ENCODE measurements at places on chromosomes 5 and 9.

DNA sequence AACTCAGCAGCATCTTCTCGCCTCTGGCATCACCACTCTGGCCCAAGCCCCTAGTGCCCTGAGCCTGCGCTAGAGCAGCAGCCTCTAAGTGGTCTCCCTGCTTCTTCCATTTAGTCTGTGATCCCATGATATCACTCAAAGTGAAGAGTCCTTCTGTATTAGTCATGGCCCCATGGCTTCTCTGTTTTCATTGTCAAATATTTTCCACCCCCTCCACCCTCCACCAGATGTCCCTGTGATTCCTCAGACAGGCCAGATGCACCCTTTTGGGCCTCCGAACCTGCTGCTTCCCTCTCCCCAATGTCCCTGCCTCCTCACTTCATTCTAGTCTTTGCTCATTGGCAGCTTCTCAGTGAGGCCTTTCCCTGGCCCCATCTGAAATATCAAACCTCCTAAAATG, 299.2 kb downstream of the SPOCK1 start:
- no peak for DNase-seq

DNA sequence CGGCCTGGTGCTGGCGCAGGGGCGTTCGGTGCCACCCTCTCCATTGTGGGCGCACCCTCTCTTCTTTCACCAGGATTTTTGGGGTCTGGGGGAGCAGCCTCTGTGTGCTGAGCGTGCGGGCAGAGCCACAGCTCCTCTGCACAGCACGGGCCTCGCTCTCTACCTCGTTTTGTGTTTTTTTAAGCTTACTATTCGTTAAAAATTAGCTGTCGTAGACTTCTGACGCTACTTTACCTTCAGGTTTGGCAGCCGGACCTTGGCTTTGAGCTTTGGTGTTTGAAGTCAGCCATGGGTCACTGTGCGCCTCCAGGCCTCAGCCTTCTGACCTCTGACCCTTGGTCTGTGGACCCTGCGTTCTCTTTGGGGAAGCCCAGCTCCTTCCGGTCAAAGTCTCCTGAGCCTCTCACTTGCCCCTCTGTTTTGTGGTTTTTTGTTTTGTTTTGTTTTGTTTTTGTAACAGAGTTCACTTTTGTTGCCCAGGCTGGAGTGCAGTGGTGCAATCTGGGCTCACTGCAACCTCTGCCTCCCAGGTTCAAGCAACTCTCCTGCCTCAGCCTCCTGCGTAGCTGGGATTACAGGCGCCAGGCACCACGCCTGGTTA, 88.2 kb upstream of the CACNA1B start:
- no peak for DNase-seq

DNA sequence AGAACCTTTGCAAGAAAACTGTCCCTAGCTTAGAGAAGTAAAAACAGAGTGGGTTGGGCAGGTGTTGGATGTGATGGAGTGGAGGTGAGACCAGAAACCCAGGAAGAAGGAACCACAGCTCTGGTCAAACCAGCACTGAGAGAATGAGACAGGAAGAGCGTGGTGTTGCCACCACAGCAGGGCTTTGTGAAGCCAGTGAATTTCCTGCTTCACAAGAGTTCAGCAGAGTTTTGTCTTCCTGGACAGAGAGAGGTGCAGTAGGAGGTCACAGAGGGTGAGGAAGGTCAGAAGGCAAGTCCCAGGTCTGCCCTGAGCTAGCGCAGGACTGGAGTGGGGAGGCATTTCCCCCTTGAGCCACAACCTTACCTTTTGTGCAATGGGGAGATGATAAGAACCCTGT, 2306.2 kb upstream of the ACO1 start:
- DNase-seq: no peak

DNA sequence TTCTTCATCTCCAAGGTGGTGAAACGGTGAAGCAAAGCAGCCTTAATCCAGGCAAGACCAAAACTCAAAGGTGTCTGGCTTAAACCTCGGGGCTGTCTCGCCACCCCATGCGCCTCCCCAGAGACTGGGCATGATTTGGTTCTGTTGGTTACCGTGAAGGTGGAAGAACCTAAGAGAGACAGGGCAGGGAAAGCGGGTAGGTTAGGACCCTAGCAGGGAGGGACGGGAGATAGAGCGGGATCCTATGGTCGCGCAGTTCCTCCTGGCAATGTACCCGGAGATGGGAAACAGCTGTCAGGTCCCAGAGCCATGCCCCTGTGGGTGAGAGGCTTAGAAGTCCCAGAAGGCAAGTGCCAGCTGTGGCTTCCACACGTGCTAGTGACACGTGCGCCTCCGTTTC, 418.3 kb upstream of the IRX1 start:
- no peak for DNase-seq
